ENCODE measurements at places on chromosomes 6 and 20.

DNA sequence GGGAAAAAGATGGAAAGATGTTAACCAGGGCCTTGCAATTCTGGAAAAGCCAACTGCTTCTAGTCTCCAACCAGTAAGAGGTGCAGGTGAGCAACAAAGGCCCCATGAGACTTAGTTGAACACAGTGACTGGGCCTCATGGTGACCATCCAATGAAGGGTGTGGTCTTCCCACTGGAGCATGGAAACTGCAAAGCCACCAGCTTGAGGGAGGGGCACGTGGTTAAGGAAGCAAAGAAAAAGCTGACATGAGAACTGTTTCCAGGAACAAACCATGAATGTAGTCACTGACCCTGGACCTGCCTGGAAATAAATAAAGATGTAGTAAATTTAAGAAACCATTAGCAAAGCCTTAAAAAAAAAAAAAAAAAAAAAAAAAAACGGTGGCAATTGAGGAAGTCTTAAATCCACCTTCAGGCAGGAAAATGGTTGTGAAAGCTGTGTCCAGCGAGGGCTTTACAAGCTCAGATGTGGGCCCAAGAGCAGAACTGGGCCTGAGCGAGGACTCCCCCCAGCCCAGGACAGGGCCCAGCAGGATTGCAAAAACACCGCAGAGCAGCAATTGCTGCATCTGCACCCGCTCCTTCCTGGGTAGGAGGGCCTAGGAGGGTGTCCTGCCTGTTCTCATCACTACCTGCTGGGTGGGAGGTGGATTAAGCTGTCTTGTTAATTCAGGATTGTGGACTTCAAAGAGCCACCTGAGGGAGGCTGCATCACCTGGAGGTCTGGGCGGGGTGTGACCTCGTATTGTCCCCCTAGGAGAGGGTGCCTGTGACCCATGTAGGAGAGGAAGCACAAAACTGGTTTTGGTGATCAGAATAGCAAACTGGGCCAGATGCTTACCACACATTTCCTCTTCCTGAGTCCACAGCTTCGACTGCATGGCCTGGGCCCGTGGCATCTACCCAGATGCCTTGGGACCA is 10.3 kb downstream of the GFRA4 start:
- no peak for DNase-seq

DNA sequence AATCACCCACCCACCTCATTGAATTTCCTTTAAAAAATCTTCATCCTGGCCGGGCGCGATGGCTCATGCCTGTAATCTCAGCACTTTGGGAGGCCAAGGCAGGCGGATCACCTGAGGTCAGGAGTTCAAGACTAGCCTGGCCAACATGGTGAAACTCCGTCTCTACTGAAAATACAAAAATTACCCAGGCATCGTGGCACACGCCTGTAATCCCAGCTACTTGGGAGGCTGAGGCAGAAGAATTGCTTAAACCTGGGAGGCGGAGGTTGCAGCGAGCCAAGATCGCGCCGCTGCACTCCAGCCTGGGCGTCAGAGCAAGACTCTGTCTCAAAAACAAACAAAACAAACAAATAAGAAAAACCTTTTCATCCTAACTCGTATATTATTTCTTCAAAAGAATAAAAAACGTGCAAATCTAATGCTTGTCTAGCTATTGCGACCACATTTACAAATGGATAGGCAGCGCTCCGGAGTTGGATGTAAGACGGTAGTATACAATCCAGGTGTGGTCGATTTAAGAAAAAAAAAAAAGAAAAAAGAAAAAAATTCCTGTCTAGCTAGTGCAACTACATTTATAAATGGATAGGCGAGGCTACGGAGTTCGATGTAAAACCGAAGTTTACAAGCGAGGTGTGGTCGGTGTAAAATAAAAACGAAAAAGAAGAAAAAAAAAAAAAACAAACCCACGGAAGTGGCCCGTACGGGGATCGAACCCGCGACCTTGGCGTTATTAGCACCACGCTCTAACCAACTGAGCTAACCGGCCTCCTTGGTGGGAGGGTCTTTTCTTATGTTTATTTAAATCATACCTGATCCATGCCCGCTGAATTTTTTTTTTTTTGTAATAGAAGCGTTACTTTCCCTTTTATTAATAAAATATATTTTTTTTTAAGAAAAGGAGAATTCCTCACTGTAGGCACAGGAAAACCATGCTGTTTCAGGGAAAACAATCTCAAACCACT is 70.7 kb upstream of the PRSS16 start:
- peak; percentile 69 for DNase-seq

DNA sequence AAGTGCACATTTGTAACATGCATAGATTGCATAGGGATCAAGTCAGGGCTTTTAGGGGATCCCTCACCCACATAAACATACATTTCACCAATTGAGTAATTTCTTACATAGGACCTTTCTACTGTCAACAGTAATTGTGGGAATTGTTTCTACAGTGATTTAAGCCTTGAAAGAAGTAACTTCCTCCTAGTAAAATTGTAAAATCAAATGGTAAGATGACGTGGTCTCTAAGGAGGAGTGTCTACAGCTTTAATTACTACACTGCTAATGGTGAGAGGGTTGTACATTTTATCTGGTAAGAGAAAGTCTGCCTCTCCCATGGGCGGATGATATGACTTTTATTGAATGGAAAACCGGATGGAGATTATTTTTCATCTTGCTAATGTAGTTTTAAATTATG is 98.0 kb downstream of the RPP40 start:
- DNase-seq: no peak

GRCh38 chr6:36692861-36693702 is 4.5 kb upstream of the RAB44 start:
- no peak for DNase-seq

DNA sequence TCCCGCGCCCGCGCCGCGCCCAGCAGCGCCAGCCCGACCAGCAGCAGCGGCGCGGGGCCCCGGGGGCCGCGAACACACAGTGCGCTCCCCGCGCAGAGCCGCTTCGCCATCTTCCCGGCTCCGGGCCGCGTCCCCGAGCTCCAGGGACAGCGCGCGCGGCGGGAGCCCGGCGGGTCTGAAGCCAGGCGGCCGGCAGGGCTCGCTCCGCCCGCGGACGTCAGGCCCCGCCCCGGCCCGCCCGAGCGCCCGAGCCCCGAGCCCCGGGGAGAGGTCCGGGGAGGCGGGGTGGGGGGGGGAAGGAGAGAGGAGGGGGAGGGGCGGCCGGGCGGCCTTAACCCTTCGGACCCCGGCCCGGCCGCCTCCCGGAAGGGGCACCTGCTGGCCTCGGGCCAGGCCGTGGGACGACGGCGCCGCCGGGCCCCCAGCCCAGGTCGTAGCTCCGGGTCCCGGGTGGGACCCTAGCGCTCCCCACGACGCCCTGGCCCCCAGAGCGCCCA is at the start of gene LAMA5:
Gene LAMA5, minus strand, starts transcription at position 177 of the 497 bp plus-strand sequence. Its CDS starts 67 bp downstream, at position 110.
- DNase-seq: peak; percentile 60

DNA sequence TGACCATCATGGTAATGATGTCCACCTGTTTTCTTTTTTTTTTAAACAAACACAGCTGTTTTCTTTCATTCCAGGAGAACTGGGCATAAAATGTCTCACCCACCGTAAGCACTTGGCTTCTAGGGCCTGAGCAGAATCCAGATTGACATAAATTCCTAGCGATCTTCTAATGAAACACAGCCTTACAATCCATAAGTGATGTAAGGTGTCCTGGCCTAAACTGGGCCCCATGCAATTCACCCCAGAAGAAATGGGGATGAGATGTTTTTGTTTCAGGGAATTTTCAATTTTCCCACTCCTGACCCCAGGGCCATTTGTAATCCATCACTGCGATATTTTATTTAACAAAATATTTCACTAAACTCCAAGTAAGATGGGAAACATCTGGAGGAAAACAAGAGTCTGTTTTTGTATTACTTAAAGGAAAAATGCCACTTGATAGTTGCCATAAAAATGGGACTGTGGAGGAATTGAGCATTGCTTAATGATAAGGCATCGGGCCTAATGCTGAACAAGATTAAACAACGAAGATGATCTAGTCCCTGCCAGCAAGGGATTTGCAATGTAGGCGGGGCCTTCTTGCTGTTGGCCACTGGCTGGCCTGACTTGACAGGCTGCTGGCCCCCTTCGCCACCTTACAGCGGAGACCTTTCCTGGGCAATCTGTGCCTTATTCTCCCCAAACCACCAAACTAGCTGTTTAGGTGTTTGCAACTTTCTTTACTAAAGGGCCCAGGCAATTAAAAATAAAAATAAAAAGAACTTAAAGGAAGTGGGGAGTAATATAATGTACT is 183.7 kb downstream of the CD109 start:
- no peak for DNase-seq

DNA sequence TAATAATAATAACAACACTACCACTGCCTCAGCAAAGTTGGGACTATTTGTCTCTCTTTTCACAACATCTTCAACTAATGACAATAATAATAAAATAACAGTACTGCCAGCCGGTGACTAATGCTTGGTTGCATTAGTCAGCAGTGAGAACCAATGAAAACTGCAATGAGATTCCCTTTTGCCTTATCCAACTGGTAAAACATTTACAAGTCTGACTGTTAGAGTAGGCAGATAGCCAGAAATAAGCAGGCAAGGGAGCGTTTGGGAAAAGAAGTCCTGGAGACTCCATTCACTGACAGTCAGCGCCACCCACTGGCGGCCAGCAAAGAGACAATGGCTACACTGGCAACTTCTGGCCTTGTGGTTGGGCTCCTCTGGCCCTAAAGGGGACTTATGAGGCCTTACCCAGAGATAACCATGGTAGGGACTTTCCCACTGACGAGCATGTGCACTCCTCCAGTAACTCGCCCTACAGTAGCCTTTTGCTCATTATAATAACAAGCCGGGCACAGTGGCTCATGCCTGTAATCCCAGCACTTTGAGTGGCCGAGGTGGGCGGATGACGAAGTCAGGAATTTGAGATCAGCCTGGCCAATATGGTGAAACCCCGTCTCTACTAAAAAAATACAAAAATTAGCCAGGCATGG is 3.4 kb upstream of the NSFL1C start:
- DNase-seq: peak; percentile 85

DNA sequence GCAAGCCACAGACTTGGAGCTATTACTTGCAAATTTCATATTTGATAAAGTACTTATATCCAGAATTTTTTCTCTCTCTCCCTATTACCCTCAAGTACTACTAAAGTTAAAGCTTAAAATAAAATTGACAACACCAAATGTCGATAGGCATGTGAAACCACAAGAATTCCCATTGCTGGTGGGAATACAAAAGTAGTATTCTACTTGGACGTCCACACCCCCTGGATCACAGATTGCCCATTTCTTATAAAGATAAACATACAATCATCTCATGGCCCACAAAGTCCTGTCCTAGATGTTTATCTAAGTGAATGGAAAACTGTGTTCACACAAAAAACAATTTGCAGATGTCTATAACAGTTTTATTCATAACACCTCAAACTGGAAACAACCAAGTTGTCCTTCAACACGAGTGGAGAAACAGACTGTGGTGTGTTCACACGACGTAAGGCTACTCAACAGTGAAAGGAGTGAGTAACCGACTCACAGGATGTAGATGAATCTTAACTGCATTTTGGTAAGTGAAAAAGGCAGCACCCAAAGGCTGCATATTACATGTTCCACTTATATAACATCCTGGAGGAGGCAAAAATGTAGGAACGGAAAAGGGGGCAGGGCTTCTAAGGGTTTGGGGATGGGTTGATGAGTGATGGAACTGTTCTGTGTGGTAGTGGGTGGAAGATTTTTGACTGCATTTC is 297.4 kb downstream of the THBS2 start:
- DNase-seq: no peak

DNA sequence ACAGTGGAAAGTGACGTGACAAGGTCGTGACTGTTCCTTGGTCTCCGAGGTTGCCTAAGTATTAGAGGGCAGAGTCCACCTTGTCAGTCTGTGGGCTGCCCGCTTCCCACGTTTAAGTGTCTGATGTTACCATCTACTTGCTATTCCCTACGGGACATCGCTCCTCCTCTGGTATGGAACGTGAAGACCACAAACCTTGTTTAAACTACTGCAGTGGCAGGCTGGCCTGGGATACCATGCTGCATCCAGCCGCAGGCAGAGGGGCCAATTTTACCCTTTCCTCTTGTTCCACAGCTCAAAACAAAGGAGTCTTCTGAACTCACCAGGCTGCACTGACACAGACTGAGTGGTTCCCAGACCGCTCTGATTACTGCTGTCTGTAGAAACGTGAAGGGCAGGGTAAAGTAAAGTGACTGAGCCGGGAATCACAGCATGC is 275.9 kb downstream of the FOXC1 start:
- DNase-seq: no peak

DNA sequence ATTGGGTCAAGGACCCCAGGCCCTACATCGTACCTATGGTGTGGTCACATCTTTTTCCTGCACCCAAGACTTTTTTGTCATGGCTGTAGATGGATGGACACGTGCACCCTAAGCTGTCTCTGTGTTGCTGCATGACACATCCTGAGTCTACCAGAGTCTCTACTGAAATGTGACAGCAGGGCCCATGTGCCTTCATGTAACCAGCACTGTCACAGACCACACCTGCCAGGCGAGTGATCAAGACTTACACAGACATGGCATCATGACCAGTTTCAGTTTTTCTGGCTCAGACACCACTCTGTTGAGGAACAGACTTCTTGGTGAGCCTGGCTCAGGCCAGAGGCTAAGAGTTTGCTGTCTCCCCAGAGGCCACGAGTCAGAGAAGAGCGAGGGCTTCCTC is 7.6 kb downstream of the PRND start:
- DNase-seq: no peak
